ENCODE measurements at places on chromosomes 1 and 21. TPM values are rescaled to one million over a fixed set of nuclear protein-coding genes. Genes with fewer than 3 reads are reported as not detected.

Gene CD46
- total RNA-seq: 63.4 TPM

Gene TEDDM1
- total RNA-seq: not detected

Gene MAEL
- not detected for total RNA-seq

Gene DFFA
- total RNA-seq: 40.3 TPM

Gene HORMAD1
- not detected for total RNA-seq

Gene LY9
- not detected for total RNA-seq

Gene KCNE2
- not detected for total RNA-seq

Gene AGO3
- total RNA-seq: 20.1 TPM

Gene RUNX1
- 12.3 TPM for total RNA-seq

Gene KRTAP19-2
- total RNA-seq: not detected

Gene COPA
- total RNA-seq: 376 TPM

Gene PTGFR
- total RNA-seq: 58.9 TPM

Gene SLC30A10
- 0.08 TPM for total RNA-seq

Gene LRRC7
- total RNA-seq: not detected

Gene GBP5
- 0.08 TPM for total RNA-seq

Gene OPRD1
- under 0.01 TPM for total RNA-seq

Gene MANEAL
- 0.35 TPM for total RNA-seq

Gene CELA3B
- not detected for total RNA-seq

Gene TMOD4
- total RNA-seq: not detected

Gene ATP5IF1
- 199 TPM for total RNA-seq

Gene TTC34
- 0.12 TPM for total RNA-seq

Gene TAL1
- total RNA-seq: 0.45 TPM

Gene SLC2A5
- total RNA-seq: 23.5 TPM

Gene CRNN
- total RNA-seq: not detected

Gene SMCP
- 0.35 TPM for total RNA-seq

Gene CD1C
- total RNA-seq: not detected

Gene VTCN1
- not detected for total RNA-seq

Gene AGT
- total RNA-seq: 0.45 TPM

Gene MAP1LC3C
- total RNA-seq: 0.70 TPM

Gene LCE3D
- not detected for total RNA-seq

Gene HTR1D
- not detected for total RNA-seq

Gene IL20
- not detected for total RNA-seq

Gene VWA1
- total RNA-seq: 1.6 TPM

Gene TOR1AIP1
- 21.6 TPM for total RNA-seq

Gene KIF14
- 2.0 TPM for total RNA-seq

Gene RXFP4
- not detected for total RNA-seq

Gene CATSPER4
- not detected for total RNA-seq

Gene AK5
- total RNA-seq: 46.1 TPM

Gene SLC25A34
- 0.47 TPM for total RNA-seq

Gene TLR5
- not detected for total RNA-seq

Gene S100A12
- not detected for total RNA-seq

Gene TSPAN2
- total RNA-seq: not detected

Gene SERINC2
- total RNA-seq: 4.4 TPM

Gene WDR64
- not detected for total RNA-seq

Gene PROK1
- not detected for total RNA-seq

Gene EPHA10
- not detected for total RNA-seq

Gene UMODL1
- under 0.01 TPM for total RNA-seq

Gene ZCCHC17
- total RNA-seq: 39.4 TPM

Gene S100A2
- total RNA-seq: 1.1 TPM

Gene ZNF695
- total RNA-seq: 2.0 TPM

Gene RORC
- total RNA-seq: not detected

Gene FGGY
- total RNA-seq: 19.4 TPM

Gene FAM72D
- 0.68 TPM for total RNA-seq

Gene NIT1
- total RNA-seq: 15.7 TPM

Gene PIGR
- not detected for total RNA-seq

Gene OLIG2
- total RNA-seq: not detected
